ENCODE measurements at places on chromosomes 2 and 18.

- DNase-seq = peak; percentile 49
Observed at GRCh38 chr18:69898241-69898861, 49.3 kb downstream of the CD226 start.

DNA sequence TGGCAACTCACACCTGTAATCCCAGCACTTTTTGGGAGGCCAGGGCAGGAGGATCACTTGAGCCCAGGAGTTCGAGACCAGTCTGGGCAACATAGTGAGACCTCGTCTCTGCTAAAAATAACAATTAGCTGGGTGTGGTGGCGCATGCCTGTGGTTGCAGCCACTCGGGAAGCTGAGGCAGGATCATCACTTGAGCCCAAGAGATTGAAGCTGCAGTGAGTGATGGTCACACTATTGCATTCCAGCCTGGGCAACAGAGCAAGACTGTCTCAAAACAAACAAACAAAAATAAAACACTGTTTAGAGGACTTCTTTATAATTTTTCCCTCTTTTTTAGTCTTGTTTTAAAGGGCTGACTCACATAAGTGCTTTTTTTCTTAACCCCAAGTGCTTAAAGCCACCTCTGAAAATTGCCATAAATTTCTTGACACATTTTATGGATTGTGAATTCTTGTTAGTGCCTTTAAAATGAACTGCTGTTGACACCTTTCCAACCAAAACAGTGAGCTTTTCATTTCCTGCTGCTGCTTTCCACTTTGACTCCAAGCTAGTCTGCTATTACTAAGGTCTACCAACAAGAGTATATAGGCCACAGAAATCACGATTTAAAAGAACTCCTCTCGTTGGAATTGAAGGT lies 41.7 kb downstream of the CYP20A1 start:
- peak; percentile 69 for DNase-seq

- DNase-seq = no peak
Observed at GRCh38 chr2:28163627-28164279, 228.9 kb upstream of the FOSL2 start.

GRCh38 chr18:60684843-60685513 lies 312.4 kb upstream of the MC4R start:
- DNase-seq = peak; percentile 41

DNA sequence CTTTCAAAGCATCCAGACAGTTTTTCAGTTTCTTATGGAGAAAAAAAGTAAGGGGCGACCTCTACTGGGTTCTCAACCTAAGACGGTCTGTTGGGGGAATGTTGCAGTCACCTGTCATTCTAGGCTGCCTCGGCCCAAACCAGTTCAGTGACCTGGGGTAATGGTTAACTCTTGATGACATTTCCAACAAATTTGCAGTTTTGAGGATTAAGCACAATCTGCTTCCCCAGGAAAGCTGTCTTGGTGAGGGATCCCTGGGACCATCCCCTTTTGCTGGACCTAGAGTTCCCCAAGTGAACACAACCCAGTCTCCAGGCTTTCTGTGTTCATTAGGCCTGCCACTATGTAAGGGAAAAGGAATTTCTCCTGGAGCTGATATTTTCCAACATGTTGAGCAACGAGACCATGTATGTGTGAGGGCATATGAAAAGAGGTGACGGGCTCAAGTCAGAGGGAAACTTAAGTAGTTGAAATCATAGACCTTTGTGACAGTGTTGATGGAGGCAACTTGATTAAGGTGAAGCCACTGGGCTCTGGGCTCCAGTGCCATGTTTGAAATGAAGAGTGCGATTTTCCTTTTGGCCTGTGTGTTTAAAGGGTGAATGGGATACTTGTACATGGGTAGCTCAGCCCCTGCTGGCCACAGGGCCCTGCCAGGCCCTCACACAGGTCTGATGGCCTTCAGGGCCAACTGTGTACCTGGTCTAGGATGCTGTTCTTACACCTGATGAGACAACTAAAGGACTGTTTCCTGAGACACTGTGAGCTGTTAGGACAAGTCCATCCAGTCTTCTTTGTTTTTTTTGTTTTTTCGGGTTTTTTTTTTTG lies 27.0 kb downstream of the FOSL2 start:
- DNase-seq = no peak

DNA sequence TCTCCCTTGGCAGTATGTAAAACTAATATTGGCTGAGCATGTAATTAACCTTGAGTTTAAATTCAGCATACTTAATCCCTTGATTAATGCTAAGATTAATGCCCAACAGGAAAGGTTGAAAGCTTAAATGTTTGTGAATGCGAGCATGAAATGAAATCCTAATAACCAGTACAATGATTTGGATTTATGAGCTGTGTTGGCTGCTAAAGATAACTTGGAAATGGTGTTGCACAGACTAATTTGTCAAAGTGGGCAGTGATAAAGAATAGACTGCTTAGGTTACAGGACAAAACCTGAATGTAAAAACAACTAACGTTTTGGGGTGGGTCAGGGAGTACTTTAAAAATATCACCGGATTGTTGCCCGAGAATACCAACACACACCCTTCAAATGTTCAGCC lies 70.6 kb downstream of the MGAT5 start:
- DNase-seq = no peak

DNA sequence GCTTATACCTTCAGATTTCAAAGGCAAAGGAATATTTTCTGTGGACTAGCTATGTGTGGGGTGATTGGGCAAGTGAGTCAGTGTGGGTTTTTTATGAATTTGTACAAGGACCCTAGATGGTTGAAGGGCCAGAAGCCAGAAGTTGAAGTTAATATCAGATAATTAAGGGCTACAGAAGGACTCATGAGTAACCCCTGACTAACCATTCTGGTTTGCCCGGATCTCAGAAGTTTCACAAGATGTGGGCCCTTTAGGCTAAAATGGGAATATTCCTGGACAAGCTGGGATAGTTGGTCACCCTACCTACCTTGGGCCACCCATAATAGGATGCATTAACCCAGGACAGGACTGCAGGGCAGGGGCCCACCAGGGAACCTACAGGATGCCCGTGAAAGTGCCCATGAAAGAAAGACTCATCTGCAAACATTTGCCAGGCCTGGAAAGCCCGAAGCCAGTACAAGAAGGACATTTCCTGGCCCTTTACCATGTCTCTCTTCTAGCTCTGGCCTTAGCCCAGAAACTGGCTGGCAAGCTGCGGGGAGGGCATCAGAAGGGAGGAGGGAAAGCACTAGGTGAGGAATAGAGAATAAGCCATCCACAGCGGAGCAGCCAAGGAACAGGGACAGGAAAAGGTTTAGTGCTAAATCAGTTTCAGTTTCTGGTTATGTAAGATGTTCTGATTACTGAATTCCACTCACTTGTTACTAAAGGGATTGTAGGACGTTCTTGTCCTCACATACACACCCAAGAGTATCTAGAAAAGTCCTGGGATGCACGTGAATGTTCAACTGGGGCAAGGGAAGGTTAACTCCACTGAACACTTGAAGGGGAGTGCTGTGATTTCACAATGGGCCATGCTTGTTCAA lies 33.6 kb downstream of the GCG start:
- DNase-seq = peak; percentile 80

DNA sequence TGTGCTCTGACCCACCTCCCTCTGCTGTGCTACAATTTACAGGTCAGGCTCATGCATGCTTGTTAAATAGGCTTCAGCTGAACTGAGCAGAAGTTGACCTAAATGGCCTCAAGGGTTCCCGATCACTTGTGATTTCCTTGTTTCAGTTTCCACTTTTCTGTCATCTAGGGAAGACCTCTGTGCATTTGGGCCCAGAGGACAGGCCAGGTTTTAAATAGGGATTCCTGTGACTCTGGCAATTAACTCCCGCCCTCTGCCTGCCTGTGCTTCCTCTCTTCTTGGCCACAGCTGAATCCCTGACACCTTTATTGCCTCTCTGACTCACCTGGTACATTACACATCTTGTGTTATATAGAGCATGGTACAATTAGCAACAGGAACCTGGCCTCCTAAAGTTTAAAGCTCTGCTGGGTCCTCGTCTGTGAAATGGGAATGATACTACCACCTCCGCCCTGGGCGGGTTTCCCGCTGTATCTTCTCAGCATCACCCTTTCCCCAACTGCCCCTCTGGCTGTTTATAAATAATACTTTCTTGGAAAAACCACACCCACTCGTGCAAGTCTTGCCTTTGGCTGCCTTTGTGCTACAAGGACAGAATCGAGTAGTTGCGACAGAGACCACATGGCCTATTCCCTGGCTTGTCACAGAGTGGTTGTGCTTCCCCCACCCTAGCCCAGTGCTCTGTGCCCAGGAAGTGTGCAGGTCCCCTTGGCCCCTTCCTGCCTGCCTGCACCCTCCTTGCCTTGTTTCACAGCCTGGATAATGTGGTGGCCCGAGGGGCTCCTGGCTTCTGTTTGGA lies 7.9 kb downstream of the CABLES1 start:
- no peak for DNase-seq

- DNase-seq = no peak
Observed at GRCh38 chr2:9764153-9764778, 79.0 kb upstream of the TAF1B start.

- peak; percentile 55 for DNase-seq
Observed at GRCh38 chr18:80109676-80110078, 615 bp downstream of the ADNP2 start.

DNA sequence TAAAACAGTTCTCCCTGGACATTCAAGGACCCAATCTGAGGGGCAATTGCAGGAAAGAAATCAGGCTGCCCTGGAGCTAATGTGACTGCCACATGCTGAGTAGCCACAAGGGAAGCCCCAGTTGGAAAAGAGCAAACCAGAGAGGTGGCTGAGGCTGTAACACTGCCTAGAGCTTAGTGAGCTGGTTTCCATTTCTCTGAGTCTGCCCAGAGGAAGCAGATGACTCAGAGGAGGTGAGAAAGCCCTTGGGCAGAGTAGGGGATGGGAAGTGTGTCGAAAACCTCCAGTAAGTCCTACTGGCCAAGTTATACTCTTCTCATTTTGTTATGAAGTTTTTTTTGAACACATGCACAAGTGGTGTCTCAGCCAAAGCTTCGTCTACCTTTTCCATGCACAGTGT lies 753.0 kb downstream of the CNTNAP5 start:
- peak; percentile 4 for DNase-seq

- DNase-seq = no peak
Observed at GRCh38 chr18:56381196-56381595, 257.2 kb downstream of the TXNL1 start.

DNA sequence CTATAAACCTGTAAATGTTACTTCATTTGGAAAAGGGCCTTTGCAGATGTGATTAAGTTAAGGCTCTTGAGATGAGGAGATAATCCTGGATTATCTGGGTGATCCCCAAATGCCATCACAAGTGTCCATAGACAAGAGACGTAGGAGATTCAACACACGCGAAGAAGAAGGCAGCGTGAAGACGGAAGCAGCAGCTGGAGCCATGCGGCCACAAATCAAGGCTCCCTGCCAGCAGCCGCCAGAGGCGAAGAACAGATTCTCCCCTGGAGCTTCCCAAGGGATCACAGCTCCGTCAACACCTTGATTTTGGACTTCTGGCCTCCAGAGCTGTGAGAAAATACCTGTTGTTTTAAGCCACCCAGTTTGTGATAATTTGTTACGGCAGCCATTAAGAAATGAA lies 11.0 kb upstream of the VAPA start:
- DNase-seq = no peak

GRCh38 chr2:158486150-158486969 lies 29.6 kb downstream of the PKP4 start:
- DNase-seq = peak; percentile 43

GRCh38 chr2:29014811-29015421 lies 33.8 kb downstream of the TOGARAM2 start:
- DNase-seq = peak; percentile 84

- no peak for DNase-seq
Observed at GRCh38 chr2:9415516-9416169, 7.7 kb downstream of the ITGB1BP1 start.

DNA sequence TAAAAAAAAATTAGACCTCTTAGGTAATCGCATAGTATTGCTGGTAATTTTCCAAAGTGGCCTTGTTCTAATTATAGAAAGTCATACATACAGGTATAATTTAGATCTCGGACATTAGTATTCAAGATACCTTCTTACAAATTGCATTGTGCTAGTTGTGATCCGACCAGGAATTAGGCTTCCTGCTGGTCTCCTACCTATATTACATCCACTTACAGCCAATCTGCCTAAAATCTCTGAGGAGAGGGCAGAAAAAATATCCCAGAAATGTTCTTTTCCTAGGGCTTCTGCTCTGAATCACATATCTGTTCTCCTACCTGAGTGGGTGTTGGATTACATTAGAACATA lies 314.7 kb upstream of the GULP1 start:
- no peak for DNase-seq

GRCh38 chr18:9631814-9632496 lies 17.6 kb upstream of the PPP4R1 start:
- peak; percentile 94 for DNase-seq

- peak; percentile 49 for DNase-seq
Observed at GRCh38 chr18:31819106-31819924, 58.6 kb upstream of the SLC25A52 start.

GRCh38 chr2:132415256-132415914 lies 1.2 kb upstream of the GPR39 start:
- DNase-seq = no peak

DNA sequence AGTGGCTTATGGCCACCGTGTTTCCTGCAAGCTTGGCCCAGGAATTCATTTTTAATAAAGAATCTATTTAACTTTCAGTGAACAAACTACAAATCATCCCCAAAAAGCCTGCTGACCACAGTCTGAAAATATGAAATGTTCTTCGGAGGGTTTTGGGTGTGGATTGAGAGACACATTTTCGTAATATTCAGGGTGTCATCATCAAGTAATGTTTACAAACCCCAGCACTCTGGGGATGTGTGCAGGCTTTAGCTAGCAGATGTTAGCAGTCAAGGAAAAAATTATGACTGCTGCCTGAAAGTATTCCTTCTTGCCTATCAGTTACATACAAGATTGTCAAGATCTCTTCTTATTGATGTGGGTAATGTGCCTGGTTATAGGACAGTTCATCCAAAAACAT lies 143.9 kb upstream of the FN1 start:
- DNase-seq = peak; percentile 98

GRCh38 chr2:182715121-182715891 lies 751 bp upstream of the DNAJC10 start:
- peak; percentile 64 for DNase-seq

DNA sequence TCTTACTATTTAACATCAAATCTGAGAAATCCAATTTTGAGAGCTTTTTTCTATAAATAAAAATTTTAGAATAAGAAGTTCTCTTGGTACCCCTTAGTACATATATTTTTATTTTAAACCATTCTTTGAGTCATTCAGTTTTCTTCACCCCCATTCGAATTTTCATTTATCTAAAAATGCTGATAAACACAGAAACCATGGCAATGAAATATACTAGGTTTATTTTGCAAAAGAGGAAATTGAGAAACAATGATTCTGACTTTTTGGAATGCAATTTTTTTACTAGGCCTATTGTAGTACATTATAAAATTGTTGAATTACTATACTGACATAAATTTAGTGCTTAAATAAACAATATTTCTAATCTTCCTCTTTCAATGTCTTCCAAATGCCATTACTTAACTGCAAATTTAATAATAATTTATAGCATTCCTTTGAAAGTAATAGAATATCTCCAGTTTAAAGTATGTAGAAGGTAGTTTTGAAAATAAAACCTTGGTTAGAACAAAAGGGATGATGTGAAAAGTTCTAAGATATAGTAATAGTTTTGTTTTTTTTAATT lies 46.3 kb downstream of the TANK start:
- DNase-seq = peak; percentile 65

- DNase-seq = no peak
Observed at GRCh38 chr2:122681626-122682025, 926.2 kb downstream of the TSN start.

All from iris pigment epithelial cell (primary cell).